Thymus (tissue), 14 donors: ENCODE measurements at places on chromosomes 13 and 19.

DNA sequence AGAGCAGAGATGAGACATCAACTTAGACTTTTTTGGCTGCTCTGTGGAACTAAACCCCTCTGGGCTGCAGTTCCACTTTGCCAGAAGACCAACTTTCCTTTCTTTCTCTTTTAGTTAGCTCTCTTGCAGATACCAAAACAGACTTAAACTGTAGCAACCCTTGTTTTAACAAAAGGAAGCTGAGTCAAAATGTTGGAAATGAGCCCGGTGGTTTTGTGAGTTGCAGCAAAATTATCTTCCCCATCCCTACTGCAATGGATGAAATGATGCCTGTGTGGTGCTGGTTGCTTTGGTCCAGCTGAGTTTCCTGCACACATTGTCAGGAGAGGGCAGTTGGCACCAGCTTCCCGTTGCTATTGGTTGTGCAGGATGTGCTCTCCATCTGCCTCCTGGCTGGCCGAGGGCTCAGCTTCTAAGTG is 115.3 kb downstream of the LRCH1 start:
- DNase-seq = no peak

DNA sequence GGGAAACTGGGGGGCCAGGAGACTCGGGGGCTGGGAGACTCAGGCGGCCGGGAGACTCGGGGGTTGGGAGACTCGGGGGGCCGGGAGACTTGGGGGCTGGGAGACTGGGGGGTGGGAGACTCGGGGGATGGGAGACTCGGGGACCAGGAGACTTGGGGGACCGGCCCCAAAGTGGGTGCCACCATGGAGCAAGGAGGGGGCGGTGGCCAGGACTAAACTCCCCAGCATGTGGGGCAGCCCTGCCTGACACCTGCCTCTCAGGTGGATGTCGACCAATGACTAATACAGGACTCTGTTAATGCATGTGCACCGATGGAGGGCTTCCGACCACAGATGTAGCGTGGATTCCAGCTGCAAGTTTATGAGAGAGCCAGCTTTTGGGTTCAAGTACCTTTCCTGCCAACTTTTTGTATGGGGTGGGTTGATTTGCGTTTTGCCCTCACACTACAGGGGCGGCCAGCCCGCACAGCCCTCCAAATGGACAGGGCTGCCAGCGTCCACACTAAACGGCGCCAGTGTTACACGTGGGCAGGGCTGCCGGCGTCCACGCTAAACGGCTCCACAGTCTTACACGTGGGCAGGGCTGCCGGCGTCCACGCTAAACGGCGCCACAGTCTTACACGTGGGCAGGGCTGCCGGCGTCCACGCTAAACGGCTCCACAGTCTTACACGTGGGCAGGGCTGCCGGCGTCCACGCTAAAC is 62.2 kb downstream of the RASA3 start:
- DNase-seq = no peak

DNA sequence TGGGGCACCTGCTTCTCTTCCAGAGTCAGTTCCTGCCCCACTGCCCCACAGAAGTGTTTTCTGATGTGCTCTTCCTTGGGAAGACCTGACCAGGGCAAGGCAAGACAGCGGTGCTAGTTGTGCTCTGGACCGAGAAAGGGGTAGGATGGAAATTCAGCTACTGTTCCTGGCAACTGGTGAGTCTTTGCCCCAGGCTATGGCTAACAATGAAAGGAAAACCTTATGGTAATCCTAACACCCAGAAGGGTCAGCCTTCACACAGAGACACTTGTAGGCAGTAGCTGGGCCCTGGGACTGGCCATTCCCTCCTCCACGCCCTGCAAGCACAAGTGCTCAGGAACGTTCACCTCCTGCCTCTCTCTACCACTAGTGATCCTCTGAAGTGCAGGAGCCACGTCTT is 9.6 kb upstream of the CYSLTR2 start:
- no peak for DNase-seq

DNA sequence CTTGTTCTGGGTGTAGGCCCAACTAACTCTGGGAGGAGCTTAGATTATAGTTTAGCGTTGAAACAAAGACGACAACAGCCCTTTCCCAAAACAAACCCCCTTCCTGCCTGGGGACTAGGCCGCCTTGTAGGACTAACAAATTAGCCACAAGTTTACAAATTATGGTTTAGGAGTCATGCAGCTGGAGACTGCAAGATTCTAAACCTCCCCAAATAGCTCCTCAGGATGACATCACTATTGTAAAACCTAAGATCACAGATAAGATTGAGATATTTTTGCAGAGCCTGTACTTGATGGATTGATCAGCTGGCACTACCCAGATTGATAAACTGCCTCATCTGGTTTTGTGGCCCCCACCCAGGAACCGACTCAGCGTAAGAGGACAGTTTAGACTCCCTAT is 2.3 kb upstream of the SLC25A15 start:
- no peak for DNase-seq

- no peak for DNase-seq
Measured at GRCh38 chr19:22610121-22610520, 24.0 kb upstream of the ZNF492 start.

GRCh38 chr19:49677901-49678674 is 1.0 kb downstream of the PRMT1 start:
- DNase-seq = no peak

DNA sequence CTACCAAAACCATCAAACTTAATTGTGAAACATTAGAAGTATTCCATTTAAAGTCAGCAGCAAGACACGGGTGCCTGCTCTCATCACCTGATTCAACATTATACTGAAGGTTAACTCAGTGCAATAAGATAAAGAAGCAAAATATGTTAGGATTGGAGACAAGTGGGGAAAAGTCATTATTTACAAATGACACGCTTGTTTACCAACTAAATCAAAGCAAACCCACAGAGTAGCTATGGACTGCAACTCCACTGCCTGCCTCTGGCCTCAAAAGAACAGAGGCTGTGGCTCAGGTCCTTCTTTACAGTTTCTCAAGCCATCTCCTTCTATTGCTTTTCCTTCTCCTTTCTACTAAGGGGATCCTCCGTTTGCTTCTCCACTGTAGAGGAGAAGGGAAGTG is 21.0 kb upstream of the ATP12A start:
- DNase-seq = no peak

DNA sequence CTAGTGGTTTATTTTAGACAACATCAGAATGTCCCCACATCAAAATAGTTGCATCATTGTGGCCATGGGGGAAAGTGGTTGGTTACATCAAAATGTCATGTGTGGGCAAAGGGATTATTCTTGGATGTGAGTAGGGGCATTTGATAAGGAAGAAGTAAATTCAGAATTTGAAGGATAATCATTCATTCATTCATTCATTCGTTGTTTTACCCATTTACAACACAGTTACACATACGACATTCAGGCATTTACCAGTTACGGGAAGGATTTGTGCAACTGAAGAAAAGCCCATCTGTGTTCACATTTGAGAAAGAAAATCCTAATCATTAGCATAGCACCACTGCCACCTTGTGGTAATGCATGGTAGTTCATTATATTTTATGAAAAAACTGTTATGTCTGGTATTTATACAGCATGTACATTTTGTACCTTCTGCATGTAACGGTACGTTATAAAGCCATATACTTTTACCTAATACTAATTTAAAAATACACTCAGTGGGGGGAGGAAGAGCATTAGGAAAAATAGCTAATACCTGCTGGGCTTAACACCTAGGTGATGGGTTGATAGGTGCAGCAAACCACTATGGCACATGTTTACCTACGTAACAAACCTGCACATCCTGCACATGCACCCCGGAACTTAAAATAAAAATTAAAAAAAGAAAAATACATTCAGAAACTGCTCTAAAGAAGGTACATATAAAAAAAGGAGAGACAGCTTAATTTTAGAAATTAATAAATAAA is 62.1 kb downstream of the DGKH start:
- peak; percentile 84 for DNase-seq

DNA sequence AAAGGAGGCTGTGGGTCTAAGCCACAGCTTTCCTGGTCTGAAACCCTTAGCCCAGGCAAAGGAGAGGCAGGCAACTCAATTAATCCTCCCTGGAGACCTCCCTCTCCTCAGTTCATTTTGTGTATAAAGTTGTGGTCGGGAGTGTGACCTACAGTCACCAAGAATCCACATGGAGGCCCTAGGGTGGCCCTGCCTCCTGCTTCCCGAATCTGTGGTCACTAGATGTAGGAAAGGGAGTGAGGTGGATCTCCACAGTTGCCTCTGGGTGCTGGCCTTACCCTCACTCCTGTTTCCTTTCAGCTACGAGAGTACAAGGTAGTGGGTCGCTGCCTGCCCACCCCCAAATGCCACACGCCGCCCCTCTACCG is 1.3 kb downstream of the RPL18A start:
- DNase-seq = no peak

DNA sequence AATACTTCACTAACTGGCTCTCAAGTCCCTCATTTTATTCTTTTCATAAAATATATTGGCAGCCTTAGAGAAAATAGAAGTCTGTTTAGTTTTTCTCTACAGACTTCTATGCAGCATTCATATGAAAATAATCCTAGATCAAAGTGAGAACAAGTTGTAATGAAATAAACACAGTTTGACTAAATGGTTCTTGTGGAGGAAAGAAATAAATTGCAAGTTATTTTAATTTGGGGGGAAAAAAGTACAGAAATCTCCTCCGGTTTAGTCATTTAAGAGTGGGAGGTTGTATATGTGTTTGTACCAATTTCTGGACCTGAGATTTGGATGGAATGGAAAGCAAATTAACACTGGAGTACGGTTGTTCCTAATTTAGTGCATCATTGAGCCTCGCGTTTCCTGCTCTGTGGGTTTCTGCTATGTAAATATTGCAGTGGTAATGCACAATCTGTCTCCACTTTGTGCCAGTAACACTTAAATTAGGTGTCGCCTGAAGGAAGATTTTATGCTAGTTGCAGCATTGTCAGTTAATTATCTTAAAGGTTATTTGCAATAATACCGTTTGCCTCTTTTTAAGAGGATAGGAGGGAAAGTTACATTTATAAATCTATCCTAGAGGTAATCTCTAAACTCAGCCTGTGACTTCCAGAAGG is 100.2 kb downstream of the ZIC5 start:
- no peak for DNase-seq

- no peak for DNase-seq
Measured at GRCh38 chr13:39783051-39783450, 127.6 kb downstream of the COG6 start.

- no peak for DNase-seq
Measured at GRCh38 chr13:36163286-36163685, 32.1 kb upstream of the DCLK1 start.

DNA sequence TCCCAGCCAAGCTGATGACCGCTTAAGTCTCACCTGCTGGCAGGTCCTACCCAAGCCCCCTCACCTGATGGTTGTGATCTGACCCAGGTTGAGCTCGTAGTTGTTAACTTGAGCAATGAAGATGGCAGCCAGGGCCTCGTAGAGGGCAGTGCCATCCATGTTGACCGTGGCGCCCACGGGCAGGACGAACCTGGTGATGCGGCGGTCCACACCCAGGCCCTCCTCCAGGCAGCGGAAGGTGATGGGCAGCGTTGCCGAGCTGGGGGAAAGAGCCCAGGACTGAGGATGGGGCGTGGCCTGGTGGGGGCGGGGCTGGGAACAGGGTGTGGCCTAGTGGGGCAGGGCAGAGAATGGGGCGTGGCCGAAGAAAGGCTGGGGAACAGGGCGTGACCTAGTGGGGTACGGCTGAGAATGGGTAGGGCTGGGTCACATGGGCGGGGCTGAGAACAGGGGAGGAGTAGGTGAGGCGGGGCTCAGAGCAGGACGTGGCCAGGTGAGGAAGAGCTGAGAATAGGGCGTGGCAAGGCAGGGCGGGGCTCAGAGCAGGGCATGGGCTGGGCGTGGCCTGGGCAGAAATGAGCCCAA is 12.9 kb downstream of the OR7C2 start:
- no peak for DNase-seq

GRCh38 chr19:7337380-7338194 is 11.2 kb upstream of the ARHGEF18 start:
- DNase-seq = no peak

DNA sequence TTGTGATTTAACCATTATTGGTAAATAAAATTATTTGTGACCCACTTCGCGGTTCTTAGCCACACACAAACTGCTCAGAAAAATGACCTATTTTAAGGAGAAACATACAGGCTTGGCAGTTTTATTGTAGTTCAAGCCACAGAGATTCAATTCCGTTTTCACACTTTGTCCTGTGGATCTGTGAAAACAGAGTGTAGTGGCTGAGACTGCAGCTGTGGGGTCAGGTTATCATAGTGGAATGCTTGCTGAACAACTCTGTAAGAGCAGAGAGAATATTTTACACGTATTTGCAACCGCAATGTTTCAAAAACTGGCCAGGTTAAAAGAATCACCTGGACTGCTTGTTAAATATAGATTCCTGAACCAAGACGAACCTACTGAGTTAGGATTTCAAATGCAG is 292.5 kb downstream of the GPC5 start:
- DNase-seq = no peak

- DNase-seq = no peak
Measured at GRCh38 chr19:43476606-43477005, 11.2 kb upstream of the LYPD3 start.

DNA sequence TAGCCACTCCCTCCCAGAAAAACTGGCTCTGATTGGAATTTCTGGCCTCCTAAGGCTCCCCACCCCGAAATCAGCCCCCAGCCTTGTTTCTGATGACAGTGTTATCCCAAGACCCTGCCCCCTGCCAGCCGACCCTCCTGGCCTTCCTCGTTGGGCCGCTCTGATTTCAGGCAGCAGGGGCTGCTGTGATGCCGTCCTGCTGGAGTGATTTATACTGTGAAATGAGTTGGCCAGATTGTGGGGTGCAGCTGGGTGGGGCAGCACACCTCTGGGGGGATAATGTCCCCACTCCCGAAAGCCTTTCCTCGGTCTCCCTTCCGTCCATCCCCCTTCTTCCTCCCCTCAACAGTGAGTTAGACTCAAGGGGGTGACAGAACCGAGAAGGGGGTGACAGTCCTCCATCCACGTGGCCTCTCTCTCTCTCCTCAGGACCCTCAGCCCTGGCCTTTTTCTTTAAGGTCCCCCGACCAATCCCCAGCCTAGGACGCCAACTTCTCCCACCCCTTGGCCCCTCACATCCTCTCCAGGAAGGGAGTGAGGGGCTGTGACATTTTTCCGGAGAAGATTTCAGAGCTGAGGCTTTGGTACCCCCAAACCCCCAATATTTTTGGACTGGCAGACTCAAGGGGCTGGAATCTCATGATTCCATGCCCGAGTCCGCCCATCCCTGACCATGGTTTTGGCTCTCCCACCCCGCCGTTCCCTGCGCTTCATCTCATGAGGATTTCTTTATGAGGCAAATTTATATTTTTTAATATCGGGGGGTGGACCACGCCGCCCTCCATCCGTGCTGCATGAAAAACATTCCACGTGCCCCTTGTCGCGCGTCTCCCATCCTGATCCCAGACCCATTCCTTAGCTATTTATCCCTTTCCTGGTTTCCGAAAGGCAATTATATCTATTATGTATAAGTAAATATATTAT is 6.1 kb downstream of the FOSB start:
- DNase-seq = no peak

DNA sequence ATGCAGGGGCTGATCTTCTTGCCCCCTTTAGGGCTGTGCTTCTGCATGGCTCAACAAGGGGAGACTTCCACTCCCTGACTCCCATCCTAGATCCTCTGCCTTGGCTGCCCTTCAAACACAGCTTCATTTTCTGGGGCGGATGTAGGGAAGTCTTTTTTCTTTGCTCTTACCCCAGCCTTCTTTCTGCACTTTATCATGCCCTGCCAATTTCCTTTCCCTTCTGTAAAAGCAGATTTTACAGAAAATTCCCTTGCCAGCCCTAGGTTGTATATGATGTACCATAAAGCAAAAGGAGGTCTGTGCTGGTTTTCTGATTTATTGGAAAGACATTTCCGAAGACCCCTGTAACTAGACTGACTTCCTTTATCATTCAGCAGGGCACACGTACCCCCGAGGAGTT is 283.4 kb downstream of the SHISA2 start:
- no peak for DNase-seq

- DNase-seq = no peak
Measured at GRCh38 chr13:76668716-76669115, 217.5 kb downstream of the KCTD12 start.

GRCh38 chr13:110341445-110342244 is 34.6 kb downstream of the COL4A2 start:
- DNase-seq = no peak
